Sciatic nerve (tissue), 2 donors: ENCODE measurements at places on chromosomes 5 and 9. TPM values are rescaled to one million over a fixed set of nuclear protein-coding genes. Genes with fewer than 3 reads are reported as not detected.

GRCh38 chr5:77123057-77123456 lies 36.0 kb upstream of the ZBED3 start:
- DNase-seq, result no peak

CAMK2A gene
- 2.5 TPM for total RNA-seq

DNA sequence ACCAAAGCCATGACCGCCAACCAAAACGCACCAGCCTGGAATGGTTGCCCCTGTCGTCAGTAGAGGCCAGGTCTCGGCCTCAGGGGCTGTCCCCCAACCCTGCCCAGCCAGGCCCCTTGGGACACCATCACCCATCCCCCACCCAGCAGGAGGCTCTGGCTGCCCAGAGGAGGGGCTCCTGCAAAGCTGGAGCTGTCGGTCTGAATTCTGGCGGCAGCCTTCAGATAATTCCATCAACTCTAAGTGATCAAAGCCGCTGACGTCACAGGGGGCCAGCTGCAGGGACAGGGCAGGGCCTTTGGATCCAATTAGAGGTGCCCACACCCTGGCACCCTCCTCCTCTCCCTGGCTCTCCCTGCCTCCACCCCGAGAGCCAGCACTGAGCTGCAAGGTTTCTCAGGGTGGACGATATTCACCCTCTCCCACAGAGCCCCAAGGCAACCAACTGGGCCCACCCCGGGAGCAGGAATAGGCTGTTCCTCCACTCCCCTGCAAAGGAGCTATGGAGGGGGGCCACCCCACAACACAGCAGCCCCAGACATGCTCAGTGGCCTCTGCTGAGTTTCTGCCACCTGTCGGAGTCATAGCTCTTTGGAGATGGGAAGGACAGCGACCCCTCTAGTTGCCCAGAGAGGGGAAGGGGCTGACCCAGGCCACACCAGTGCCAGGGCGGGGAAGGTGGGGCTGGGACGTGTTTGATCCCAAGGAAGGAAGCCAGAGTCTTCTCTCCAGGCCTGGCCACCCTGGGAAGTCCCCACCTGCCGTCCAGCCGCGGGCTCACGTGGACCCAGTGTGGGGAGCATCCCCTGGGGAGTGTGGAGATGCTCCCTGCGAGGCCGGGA lies 78.4 kb downstream of the NTNG2 start:
- no peak for DNase-seq

GRCh38 chr9:114224247-114224610 lies 68.9 kb downstream of the COL27A1 start:
- DNase-seq, result no peak

GRCh38 chr5:111984044-111984443 lies 227.1 kb upstream of the NREP start:
- DNase-seq, result no peak

DNA sequence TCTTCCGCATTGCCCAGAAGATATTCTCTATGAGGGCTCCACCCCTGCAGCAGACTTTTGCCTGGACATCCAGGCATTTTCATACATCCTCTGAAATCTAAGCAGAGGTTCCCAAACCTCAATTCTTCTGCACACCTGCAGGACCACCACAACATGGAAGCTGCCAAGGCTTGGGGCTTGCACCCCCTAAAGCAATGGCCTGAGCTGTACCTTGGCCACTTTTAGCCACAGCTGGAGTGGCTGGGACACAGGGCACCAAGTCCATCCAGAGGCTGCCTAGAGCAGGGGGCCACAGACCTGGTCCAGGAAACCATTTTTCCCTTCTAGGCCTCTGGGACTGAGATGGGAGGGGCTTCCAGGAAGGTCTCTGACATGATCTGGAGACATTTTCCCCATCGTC lies 60.7 kb downstream of the ADAMTSL1 start:
- no peak for DNase-seq

DNA sequence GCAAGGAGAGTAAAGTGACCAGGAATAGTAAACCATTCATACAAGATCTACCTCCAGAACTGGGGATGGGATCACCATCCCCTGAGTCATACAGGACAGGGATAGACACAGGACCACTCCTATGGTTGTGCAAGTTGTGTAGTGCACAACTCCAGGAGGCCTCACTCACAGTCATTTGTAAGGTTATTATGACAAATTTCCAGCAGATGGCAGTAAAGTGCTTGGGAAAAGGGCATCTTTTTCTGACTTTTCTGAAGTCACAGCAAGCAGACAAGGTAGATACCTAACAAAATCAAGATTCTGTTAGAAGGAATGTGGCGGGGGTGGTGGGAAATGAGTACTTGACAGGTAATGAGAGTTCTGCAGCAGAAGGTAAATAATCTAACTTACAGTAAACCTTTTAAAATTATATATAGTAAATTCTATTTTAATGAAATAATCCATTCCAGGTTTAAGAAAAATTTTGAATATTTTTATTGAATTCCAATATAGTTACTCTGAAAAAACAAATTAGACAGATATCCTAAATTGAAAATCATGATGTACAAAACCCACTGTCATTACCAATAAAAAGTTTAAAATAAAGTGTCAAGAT lies 16.7 kb upstream of the KIF27 start:
- DNase-seq, result no peak

DNA sequence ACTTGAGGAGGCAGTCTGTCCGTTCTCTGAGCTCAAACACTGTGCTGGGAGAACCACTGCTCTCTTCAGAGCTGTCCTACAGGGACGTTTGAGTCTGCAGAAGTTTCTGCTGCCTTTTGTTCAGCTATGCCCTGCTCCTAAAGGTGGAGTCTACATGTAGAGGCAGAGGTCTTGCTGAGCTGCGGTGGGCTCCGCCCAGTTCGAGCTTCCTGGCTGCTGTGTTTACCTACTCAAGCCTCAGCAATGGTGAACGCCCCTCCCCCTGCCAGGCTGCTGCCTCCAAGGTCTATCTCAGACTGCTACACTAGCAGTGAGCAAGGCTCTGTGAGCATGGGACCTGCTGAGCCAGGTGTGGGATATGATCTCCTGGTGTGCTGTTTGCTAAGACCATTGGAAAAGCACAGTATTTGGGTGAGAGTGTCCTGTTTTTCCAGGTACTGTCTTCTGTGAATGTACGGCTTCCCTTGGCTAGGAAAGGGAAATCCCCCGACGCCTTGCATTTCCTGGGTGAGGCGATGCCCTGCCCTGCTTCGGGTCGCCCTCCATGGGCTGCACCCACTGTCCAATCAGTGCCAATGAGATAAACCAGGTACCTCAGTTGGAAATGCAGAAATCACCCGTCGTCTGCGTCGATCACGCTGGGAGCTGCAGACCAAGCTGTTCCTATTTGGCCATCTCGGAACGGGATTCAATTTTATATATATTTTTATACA lies 58.5 kb downstream of the CNTRL start:
- peak; percentile 61 for DNase-seq

TUSC1 gene
- 11.4 TPM for total RNA-seq

DNA sequence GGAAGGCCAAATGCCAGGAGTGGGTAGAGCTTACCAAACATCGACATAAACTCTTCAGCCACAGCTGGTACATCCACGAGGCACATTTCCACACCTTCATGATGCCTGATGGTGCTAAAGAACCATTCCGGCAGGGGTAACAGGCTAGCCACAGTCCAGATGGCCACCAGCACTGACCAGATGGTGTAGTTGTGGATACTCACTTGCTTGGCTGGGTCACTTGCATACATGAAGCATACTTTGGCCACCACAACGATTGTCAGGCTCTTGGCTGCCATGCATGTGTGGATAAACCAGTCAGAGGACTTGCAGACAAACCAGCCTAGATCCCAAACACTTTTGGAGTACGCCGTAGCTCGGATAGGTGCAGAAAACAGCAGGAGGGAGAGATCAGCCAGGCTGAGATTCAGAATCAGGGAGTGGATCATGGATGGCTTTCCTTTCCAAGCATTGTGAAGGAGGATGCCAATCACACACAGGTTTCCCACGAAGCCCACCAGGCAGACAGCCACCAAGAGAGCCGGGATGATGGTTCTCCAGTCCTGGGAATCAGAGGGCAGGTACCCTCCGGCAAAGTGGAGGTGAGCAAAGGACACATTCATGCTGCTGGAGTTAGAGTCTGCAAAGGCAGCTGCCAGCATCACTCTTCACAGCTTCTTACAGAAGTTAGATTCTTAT lies 378 bp downstream of the GPR151 start:
- no peak for DNase-seq

- DNase-seq, result no peak
Observed at GRCh38 chr9:130300739-130301138, 35.2 kb downstream of the HMCN2 start.

- DNase-seq, result no peak
Observed at GRCh38 chr5:171632616-171633015, 153.0 kb upstream of the SMIM23 start.

DNA sequence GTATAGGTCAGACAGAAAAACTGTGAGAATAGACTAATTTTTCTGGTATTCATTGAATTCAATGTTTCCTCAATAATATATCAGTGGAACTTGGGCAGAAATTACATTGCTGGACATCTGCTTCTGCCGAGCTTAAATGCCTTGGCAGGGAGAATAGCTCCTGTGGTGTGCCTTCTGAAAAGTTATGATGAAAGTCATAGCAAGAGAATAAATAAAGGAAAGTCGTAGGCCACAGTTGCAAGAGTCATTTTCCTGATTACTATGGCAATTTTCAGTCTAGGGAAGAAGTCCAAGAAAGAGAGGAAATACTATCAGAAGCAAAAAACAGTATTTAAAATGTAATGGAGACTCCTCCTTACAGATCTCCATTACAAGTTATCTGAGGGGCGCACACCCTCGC lies 1596.1 kb upstream of the WWC1 start:
- no peak for DNase-seq

GRCh38 chr5:138629392-138629791 lies 54.2 kb upstream of the HSPA9 start:
- DNase-seq, result no peak

DNA sequence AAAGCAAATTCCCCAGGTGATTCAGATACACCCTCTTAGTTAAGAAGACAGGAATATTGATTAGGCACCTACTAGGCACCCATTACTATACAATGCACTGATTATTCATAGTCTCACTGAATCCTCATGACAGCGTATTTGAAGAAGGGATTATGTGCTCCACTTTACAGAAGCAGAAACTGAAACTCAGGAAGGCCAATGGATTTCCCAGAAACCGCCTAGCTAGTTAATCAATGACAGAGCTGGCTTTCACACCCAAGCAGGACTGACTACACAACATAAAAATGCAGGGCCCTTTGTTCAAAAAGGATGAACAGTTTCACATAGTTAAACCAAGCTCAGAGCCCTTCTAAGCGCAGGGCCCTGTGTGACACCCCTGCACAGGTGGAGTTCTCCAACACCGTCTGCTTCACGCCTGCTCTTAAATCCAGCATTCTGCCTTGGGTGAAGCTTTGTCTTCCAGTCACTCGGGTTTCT lies 117.3 kb downstream of the TTLL11 start:
- DNase-seq, result no peak

DNA sequence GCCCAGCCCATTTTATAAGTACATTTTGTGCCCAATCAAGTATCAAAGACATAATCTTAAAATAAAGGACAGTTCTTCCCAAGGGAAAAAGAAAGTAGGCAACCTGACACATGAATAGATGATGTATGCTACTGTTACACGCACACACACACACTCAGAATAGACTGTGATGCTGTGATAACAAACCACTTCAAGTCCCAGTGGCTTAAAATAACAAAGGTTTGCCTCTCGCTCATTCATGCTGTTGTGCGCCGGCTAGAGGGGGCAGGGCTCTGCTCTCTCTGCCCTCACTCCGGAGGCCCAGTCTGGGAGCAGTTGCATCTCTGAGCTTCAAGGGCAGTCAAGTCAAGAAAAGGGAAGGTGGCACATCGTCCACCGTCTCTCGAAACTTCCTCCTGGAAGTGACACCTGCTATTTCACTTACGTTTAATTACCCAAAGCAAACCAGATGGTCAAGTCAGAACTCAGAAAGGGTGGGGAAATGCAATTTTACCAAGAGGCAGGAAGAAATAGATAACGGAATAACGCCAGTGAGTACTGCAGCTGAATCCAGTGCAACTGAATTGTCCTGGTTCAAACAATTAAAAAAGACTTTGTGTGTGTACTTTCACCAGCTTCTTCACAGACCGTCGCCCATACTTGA lies 43.3 kb downstream of the ANKRD33B start:
- no peak for DNase-seq

GRCh38 chr5:51159164-51159563 lies 224.1 kb upstream of the ISL1 start:
- no peak for DNase-seq

GRCh38 chr5:7377761-7378160 lies 18.2 kb upstream of the ADCY2 start:
- no peak for DNase-seq

DNA sequence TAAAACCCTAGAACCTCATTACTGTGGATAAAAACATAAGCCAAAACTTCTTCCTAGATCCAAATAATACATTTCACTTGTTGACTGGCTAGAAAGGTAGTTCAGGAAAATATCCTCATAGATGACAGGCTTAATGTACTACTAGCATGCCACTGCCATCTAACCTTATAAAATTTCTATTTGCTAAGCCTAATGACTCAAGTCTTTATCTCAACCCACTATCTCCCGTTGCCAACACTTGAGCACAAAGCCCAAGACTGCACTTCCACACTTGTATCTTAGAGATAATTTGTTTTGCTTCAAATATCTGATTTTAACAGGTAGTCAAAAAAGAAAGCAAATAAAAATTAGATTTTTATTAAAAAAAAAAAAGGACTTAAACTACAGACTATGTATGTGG lies 42.7 kb downstream of the FBXL17 start:
- no peak for DNase-seq

DNA sequence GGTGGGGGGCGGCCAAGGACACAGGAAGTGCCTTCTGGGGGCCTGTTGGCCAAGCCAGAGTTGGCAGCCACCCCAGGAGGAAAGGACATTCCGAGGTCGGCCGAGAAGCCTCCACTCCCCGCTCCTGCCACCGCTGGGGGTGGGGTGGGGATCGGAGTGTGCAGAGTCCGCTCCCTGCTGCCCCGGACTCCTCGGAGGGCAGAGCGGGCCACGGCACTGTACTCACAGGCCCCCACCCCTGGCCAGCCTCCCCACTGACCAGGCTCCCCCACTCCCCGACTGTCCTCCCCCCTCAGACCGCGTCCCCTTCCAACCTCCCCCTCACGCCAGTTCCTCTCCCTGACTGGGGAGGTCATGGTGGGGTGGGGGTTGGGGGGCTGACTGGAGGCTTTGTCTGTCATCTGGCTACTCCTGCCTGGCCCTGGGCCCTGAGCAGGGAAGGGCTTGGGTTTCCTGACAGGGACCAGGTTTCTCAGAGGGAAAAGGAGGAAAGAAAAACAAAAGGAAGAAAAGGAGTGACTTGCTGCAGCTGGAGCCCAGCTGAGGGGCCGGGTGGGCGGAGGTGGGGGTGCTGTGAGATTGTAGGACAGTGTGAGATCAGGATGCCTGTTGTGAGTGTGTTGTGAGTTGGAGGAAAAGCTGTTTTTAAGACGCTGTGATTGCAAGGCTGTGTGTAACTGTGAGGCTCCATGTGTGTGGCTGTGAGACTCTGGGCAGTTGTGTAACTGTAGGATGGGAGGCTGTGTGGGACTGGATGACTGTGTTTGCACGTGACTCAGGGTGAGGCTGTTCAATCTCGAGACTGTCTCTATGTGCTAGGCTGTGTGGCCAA lies 29.7 kb downstream of the CNTFR start:
- no peak for DNase-seq
